ENCODE measurements at places on chromosomes 1 and 21.

DNA sequence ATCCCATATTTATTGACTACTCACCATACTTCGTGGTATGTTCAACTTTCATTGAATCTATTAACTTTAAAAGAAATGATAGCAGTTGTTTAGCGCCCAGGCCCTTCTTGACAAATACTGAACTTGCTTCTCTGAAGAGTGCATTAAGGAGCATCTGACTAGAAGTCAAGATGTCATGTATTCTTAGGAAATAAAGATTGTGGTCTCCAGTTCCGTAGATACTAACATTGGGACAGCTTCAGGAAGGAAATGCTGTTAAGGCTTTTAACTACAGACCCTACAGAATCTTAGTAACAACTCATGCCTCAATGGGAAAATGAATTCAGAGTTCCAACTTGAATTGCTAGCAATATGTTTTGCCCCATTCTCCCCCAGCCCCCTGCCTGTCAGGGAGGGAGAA lies 14.8 kb downstream of the LYST start:
- no peak for DNase-seq

GRCh38 chr1:110475362-110476027 lies 24.5 kb downstream of the PROK1 start:
- no peak for DNase-seq

- no peak for DNase-seq
Measured at GRCh38 chr1:25731148-25731547, 68.8 kb upstream of the SELENON start.

DNA sequence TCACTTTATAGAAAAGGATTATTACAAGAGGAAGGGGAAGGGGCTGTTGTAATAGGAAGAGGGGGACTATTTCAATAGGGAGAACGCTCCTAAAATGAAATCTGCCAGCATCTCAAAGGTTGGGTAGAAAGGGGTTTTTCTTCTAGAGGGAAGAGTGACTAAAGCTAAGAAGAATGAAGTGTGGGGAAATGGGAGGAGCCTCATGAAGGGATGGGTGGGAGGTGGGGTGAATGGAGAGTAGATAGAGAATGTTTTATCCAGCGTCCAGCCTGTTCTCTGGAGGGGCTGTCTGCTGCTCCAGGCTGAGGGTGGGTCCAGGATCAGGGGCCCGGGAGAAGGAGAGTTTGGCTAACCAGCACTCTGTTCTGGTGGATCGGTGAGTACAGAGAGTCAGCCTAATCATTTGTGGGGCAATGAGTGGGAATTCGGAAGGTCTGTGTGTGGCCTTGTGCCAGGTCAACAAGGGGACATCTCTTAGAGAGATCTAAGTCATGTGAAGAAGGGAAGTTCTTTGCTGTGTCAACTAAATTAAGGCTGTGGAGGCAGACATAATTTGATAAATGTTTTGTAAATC lies 25.2 kb downstream of the VN1R5 start:
- no peak for DNase-seq

- no peak for DNase-seq
Measured at GRCh38 chr1:30274173-30274970, 449.0 kb downstream of the MATN1 start.

DNA sequence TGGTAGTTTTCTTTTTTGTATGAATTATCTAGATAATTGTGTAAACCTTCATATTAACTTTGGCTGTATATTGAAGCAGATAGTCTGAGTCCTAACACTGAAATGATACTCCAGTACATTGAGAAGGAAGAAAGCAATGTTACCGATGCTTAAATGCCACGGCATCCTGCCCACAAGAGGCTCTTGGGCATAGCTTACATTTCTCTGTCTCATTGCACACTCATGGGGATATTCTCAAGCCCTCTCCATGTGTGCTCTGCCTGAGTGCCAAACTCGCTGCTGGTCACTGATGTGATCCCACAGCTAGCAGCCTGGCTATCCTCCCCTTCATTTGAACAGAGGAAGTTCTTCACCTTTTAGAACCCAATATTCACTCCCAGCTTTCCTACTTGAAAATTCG lies 179.4 kb downstream of the TGFB2 start:
- DNase-seq, result no peak

DNA sequence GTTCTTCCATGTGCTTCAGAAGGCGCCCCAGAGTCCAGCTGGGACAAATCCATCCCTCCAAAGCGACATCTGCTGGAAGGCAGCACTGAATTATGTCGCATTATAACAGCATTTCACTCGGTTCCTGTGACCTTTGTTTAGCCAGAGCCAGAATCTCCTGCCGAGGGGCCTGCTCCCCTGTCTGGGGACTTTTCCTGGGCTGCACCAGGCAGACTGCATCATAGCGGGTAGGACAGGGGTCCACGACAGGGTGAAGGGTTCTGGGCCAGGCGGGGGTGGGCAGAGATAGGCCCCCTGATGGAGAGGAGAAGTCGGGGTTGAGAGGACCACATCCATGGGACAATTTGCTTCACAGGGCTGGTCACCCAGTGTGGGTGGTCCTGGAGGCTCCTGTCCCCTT lies 276.9 kb downstream of the MATN1 start:
- DNase-seq, result no peak

DNA sequence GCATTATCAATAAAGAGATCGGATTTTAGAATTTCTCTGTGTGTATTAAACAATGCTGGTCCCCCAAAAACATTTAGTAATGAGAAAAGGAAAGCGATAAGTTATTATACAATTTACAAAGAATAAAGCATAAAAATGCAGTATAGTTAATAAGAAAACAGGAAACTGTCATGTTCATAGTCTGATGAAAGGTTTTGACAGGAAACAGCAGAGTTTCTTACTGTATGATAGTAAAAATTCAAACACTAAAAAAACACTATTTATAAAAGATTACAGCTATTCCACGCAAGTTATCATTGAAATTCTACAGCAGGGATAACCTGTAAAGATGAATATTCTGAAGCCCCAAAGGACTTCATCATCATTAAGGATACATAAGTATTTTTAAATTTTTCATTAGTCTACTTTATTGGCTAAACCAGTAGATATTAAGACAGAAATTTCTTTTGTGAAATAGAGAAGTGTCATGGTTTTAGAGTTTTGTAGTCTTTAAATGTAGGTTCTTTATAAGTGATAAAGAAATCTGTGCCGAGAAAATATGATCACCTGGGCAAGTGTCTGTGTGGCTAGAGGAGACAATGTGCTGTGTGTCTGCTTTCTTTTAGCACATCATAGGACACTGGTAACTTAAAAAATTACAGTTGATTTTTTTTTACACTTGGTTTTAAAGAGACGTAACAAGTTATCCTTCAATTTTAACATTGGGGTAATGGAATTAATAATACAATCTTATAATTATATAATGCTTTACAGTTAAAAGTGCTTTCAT lies 49.7 kb upstream of the GFI1 start:
- no peak for DNase-seq

DNA sequence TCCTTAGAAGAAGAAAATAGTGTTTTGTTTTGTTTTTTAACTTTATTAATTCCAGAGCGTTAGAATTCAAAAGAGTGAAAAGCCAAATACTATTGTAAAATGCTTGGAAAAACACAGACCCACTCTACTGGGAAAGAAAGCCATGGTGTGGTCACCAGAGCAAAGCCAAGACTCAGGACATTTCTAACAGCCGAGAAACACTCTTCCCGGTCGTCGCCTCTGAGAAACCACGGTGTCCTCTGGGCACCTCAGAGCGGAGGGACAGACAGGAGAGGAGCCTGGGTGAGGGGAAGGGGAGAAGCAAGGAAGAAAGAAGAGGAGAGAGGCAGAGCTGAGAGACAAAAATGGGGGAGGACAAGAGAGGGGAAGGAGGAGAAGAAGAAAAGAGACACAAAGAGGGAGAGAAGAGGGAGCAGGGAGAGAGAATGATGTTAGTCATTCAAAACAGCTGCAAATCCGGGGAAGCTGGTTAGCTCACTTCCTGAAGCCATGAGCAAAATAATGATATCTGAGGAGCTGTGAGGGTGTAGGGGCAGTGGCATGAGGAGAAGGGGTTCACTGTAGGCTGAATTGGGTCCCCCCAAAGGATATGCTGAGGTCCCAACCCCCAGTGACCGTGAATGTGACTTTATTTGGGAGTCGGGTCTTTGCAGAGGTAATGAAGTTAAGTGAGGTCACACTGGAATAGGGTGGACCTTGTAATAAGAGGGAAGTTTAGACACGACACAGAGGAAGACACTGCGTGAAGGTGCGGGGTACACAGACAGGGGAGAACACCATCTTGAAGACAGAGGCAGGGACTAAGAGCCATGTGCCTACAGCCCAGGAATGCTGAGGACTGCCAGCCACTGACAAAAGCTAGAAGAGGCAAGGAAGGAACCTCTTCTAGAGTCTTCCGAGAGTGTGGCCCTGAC lies 58.2 kb upstream of the DMRTB1 start:
- no peak for DNase-seq

Data from G401 (cell line).